ENCODE measurements at places on chromosomes 5 and 9.

- no peak for DNase-seq
Measured at GRCh38 chr9:35690294-35690613, 529 bp upstream of the TPM2 start.

DNA sequence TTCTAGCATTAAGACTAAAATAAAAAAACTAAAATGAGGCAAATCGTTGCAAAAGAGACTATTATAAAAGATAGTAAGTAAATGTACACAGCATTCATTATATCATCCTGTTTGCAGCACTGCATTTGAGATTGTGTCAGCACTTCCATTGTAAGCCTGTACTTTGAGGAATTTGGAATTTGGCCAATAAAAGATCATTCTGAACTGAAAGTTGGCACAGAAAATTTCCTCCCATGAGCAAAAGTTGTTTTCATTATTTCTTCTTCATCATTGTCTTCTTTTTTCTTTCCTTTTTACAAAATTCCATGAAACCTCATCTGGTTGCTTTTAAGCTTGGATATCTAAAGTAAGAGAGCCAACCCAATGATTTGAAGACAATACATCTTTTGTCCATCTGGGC, 199.3 kb upstream of the ADAMTSL1 start:
- no peak for DNase-seq

DNA sequence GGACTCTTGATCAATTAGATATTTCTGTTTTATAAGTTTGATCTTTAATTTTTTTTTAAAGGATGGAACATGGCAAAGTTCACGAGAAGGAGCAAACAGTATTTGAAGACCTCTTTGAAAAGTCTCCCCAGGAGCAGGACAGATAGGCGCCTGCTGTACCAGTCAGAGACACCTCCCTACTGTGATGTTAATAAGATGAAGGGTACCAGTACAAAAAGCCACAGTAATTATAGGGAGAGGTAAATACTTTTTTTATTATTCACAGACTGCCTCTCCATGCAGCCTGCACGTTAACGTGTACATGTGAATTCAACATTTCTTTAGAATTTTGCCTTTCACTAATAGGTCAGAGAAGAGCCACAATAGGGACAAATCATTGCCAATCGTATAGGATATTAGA, 146.5 kb upstream of the CDH6 start:
- DNase-seq, result no peak

GRCh38 chr5:93073547-93073946, 507.5 kb downstream of the NR2F1-AS1 start:
- no peak for DNase-seq

DNA sequence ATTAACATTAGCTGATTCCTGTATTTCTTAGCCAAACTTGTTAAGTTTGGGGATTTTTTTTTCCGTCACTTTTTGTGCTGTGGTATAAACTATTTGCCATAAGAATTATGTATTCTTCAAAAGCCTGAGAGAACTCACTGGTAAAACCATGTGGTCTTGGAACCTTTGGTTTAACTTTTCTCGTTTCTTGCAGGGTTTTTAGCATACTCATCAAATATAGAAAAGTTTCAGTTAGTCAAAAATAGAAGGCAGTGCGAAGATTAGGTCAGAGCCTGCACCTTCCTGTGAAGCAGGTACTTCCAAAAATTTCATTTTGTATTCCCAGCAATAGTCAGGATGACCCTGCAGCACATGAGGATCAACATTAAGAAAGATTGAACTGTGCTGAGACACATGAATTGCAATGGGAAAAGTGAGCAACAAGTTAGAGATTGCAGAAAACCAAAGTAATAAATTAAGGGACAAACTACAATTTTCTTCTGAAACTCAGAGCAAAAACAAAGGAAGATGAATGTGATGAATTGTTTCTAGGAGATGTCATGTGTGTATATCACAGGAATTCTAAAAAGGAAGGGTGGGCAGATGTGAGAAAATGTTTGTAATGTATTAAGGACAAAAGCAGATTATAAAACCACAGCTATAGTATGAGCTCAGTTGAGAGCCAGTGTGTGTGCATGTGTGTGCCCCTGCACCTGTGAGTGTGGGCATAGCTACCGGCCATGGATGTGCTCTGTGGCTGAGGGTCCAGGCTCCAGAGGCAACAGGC, 102.2 kb downstream of the ANGPTL2 start:
- DNase-seq, result no peak

DNA sequence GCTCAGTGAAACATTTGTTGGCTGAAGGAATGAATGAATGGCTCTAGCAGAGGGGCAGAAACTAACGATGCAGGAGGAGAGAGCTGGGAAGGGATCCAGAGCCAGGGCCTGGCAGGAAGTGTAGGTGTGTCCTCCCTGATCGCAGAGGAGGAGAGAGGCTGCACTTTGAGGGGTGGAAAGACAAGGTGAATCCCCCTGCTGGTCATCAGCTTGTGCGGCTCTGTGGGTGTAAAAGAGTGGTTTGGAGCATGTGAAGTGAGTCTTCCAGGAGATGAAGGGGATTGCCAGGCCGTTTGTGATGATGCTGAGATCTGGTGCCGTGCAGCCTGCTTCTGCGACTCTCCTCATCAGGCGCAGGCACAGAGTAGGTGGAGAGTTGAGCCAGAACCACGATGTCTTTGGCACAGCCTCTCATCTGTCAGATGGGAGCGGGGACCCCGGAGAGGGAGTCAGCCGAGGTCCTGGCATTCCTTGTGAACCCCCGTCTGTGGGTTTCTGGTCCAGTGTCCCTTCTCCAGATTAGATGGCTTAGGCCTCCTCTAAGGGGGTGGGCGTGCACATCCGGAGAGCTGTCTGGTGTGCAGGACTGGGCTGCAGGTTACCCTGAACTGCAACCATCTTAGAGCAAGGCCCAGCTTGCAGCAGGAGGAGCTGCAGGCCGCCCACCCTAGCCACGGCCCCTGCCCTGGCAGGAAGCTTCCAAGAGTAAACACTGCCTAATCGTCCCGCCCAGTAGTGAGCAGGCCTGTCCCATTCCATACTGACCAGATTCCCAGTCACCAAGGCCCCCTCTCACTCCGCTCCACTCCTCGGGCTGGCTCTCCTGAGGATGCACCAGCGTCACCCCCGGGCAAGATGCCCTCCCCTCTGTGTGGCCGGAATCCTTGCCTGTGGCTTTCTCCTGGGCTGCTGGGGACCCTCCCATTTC, at the start of gene ADAMTS13:
TSS of gene ADAMTS13 (plus strand) at position 753 of the 928 bp plus-strand sequence. CDS start at position 830, 77 bp downstream.
- DNase-seq, result no peak

DNA sequence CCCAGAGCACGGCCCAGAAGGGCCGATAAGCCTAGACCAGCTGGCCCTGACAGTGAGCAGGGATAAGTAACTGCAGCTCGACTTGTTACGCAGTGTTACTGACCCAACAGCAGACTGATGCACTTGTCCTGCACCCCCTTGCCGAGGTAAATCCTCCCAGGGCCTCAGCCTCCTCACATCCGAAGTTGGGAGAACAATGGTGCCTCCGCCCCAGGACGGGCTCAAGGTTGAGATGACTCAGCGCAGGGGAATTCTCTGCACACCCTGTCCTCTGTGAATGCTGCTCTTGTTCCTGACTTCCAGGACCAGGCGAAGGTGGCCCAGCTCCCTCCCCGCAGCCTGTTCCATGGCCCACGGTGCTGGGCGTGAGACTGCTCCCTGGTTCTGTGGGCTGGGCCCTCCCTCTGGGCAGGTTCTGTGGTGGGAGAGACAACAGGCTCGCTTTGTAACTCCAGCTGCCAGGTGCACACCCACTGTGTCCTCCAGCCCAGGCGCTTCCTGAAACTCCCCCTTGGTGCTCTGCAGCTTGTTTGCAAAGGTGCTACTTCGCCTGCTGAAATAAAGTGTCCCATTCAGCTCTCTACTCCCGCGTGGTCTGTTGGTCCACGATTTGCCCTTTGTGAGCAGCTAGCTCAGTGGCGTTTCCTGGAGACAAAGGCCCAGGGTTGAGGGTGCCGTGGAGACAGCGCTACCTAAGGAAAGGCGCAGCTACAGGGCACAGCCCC, 40.1 kb upstream of the SLC6A19 start:
- DNase-seq, result no peak

GRCh38 chr5:15844253-15844652, 335.3 kb downstream of the MARCHF11 start:
- DNase-seq, result no peak

DNA sequence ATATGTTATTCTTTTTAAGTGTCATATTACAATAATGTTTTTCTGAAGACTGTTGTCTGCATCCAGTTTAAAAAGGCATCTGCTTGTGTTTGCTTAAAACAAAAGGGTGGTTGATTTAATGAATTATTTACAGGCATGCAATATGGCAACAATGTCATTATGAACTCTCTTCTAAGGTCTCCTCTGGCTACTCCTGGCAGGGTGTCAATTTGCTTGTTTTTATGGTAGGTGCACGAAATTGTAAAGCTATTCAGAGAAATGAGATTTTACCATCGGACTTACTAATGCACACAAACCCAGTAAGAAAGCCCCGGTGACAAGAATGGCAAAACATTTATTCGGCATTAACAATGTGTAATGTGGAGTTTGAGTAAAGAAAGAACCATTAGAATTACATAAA, 539.8 kb upstream of the ZNF608 start:
- no peak for DNase-seq

DNA sequence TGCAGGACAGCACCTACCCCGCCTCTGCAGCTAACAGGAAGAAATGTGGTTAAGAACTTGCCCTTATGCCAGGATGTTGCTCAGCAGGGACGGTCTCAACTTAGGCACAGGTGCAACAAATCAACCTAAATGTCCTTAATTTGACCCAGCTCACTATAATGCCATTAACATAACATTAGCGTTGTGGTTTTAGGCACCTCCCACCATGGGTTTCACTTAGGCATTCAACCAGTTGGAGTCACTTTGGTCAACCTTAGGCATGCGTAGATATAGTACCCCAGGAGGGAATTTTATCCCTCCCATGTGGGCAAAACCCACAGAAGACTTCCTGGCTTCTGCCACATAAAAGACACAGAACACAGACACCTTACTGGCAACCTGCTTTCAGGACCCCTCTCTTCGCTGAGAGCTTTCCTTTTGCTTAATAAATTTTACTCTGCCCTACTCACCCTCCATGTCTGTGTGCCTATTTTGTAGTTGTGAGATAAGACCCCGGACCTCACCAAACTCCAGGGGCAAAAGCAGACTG, 8.7 kb upstream of the ERAP1 start:
- DNase-seq, result no peak

- DNase-seq, result no peak
Measured at GRCh38 chr5:40916226-40916625, 6.9 kb downstream of the C7 start.

DNA sequence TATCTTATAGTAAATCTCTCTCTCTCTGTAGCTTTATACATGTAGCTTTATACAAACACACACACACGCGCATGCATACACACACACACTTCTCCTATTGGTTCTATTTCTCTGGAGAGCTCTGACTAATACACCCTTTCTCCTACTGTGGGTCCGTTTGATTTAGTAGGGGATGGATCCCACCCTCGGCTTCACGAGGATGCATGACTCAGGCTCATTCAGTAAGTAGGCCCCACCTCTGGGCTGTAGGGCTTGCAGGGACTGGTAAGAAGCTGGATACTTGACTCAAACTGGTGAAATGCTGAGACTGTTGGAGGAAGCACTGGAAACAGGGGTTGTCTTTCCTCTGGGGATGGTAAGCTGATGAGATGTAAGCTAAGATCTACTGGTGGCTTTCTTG, 98.7 kb downstream of the SLC24A2 start:
- DNase-seq, result no peak

- no peak for DNase-seq
Measured at GRCh38 chr9:93326056-93326455, 125.4 kb upstream of the FAM120A start.

DNA sequence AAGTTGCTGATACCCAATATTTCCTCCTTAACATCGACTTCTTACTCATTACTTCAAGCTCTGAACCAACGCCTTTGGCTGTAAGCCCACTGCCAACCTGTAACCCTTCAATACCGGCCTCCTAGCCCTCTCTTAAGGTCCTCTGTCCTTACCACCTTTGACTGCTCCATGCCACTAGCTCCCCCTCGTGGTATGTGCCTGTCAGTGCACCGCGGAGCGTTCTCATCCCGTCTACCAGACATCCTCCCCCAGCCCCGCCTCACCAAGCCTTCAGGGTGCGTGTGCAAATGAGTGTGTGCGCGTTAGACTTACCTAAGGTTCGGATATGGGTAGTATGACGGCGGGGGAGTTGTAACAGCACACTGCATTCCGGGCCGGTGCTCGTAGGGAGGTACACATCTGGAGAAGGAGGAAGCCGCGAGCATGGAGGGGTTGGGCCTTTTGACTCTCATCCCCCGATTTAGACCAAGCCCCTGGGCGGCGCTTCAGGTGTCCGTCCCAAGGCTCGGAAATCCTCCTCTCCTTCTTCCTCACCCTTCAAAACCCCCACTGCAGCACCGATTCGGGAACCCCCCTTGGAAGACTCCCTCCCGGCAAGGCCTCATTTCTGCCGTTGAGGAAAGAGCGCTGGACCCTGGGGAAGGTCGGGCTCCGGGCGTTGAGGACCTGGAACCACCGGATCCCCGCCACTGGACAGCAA, 2.8 kb upstream of the MYORG start:
- peak; percentile 40 for DNase-seq

DNA sequence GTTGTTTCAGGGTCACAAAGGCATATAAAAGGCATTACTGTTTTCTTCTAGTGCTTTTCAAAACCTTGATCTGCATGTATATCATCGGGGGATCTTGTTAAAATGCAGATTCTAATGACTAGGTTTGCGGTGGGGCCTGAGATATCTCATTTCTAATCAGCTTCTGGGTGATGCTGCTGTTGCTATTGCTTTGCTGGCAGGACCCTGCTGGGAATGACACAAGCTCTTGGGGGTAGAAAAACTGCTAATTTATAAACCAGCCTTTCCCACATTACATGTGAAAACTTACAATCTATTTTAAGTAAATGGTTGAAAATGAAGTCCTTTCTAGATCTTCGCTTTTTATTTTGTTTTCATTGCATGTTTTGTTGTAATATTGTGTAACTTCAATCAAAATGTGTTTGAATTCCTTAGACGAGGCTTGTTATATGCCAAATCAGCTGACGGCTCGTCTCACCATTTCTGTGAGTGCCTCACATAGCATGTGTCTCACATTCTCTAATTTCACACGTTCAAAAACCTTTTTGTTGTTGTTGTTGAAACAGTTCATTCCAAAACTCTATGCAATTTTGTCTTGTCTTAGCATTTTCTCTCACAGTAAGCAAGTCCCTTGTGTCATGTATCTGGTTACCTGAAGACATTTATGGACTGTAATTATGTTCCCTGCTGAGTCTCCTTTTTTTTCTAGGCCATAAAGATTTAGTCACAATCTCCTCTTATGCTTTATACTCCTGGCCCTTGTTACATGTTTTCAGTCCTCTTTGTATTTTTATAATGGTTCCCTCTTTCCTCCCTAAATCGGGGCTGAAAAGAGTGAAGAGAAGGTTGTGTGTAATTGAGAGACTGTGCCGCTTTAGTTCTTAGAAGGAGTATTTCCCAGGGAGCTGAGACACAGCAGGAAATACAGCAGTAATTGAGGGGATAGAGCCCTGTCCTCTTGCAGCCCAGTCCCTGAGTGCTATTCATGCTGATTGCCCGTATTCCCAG, 521.0 kb upstream of the SEMA6A start:
- no peak for DNase-seq

GRCh38 chr5:124908581-124909451, 162.4 kb upstream of the ZNF608 start:
- no peak for DNase-seq
